T follicular helper cell (primary cell): ENCODE measurements at places on chromosomes 1 and 21.

DNA sequence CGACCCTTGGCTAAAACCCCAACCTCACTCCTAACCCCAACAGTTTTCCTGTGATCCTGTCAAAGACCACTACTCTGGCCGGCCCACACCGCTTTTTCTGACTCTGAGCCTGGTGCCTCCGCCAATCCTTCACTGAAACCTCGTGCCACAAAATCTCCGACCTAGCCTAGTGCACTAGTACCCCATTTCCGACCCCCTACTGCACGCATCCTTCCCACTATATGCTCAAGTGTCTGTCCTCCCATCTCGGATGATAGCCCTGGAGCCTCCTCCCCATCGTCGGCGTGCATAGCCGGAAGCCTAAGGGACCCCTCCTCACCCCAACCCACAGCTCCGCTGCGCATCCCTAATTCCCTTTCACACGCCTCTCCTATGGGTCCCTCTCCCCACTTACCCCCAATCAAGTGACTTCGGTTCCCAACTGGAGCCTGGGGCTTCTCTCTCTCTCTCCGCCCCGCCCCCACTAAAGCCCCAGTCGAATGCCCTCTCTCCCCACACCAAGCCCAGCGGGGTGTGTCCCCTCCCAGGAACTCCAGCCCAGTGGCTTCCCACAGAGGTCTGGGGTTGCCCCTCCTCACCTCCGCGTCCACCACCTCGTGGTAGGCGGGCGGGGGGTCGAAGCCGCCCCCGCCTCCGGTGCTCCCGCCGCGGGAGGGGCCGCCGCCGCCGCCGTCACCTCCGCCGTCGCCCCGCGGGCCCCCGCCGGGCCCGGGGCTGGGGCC is 791 bp downstream of the USP24 start:
- peak; percentile 4 for DNase-seq

DNA sequence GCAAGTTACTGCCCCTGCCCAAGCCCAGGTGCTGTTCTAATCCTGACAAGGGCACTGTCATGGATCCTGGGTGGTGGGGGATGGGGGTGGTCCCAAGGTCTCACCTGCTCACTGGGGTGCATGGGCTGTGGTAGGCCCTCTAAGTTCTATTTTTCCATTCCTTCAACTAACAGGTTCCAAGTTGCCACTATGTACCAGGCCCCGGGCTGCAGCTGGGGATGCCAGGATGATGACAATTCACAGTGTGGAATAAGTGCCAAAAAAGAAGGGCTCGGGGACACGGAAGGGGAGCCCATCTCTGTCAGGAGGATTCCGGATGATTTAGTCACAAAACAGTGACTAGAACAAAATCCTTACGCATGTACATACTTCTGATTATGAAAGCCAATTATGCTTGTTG is 76.0 kb downstream of the STUM start:
- DNase-seq = no peak

- DNase-seq = no peak
These were observed 46.1 kb downstream of the RAVER2 start for GRCh38 chr1:64790832-64791487.

DNA sequence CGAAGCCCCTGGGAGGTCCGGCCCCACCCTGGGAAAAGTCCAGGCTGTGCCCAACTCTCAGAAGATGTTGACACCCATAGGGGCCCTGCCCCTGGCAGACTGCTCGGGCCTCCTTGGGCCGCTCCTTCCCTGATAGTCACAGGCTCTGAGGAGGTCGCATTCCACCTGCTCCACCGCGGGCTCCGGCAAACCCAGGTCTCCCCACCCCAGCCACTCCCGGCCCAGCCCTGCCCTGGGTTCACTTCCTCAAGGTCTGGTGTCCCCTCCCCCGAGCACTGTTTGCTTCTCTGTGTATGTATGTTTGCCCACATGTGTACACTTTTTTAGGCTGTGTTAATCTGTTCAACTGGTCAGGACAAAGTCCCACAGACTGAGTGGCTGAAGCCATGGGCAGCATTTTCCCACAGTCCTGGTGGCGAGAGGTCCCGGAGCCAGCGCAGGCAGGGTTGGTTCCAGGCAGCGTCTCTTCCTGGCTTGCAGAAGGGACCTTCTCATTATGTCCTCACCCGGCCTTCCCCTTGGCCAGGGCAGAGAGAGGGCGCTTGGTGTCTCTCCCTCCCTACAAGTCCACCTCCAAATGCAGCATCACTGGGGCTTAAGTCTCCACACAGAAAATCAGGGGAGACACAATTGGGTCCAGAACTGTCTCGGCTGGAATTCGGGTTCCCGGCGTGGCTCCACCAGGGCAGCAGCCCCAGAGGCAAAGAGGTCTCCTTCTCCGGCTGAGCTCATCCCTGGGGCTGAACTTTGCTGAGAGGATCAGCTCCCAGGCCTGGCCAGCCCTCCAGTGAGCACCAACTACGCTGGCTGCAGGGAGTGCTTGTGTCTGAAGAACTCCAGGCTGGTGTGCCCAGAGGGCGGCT is 10.5 kb upstream of the PRXL2B start:
- DNase-seq = no peak
